ENCODE measurements at places on chromosomes 3 and 15.

DNA sequence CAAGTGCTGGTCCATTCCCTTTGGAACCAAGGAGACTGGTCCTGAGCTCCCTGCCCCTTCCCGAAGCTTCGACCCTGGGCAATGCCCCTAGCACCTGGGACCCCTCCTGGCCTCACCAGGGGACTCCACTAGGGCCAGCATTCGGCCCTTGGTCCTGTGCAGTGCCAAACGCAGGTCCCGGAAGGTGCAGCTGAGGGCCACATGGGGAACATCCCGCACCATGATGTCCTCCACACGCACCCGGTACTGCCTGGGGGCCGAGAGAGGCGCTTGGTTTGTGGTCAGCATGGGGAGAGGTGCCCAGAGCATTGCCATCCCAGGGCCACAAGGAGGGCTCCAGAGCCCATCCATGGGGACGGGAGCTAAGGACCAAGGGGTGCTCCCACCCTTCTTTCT, 7.9 kb downstream of the CLCN2 start:
- DNase-seq, result no peak

DNA sequence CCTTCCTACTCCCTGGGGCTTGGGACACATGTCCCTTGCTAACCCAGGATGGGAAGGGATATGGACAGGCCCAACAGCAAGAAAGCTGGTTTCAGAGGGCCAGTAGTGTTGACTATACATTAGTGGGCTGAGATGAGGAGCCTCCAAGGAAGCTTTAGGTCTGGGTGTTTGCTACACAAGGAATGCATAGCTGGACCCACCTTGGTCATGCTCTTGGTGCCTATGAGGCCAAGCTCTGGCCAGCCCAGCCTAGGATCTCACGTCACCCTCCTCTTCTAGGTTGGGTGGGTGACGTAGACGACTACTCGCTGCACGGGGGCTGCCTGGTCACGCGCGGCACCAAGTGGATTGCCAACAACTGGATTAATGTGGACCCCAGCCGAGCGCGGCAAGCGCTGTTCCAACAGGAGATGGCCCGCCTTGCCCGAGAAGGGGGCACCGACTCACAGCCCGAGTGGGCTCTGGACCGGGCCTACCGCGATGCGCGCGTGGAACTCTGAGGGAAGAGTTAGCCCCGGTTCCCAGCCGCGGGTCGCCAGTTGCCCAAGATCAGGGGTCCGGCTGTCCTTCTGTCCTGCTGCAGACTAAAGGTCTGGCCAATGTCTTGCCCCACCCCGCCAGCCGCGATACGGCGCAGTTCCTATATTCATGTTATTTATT, 653 bp upstream of the WDR6 start:
- DNase-seq, result no peak

- DNase-seq, result no peak
These were observed 52.1 kb downstream of the EDEM1 start for GRCh38 chr3:5239602-5240001.

- DNase-seq, result no peak
These were observed 223.8 kb upstream of the LYSMD4 start for GRCh38 chr15:99956820-99957641.

GRCh38 chr3:71956069-71956340, 171.1 kb upstream of the PROK2 start:
- no peak for DNase-seq

DNA sequence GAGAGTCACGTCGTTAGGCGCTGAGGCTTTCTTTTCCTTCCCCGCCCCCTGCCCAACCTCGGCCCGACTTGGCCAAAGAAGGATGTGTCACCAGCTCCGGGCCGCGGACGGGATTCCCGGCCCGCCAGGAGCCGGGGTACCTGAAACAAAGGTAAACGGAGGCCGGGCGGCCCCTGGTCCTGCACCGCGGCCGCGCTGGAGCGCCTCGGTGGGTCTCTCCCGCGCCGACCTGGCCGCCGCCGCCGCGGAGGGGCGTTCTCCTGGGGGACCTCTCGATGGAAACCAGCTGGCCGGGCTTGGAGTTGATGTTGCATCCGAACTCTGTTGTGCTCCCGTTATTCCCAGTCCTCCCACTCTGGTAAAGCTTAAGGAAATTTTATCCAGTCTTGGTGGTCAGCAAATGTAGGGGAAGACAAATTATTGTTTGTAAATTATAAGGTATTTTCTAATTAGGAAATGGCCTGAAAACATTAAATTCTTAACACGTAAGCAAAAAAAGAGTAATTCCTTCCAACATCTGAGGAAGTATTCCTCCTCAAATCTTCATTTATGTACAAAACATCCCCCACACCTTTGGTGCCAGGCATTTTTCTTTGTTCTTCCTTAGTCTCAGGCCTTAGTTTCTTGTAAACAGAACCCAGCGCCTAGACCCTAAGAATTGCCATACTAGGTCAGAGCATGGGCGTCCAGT, 888 bp downstream of the PPP2R3A start:
- no peak for DNase-seq

GRCh38 chr3:123283657-123284398, 82.1 kb downstream of the SEC22A start:
- DNase-seq, result no peak

GRCh38 chr3:185866995-185867394, 42.2 kb upstream of the IGF2BP2 start:
- no peak for DNase-seq

- no peak for DNase-seq
These were observed 210.3 kb upstream of the STT3B start for GRCh38 chr3:31322460-31322859.

- no peak for DNase-seq
These were observed 543.5 kb downstream of the GABRG3 start for GRCh38 chr15:27514526-27514925.

DNA sequence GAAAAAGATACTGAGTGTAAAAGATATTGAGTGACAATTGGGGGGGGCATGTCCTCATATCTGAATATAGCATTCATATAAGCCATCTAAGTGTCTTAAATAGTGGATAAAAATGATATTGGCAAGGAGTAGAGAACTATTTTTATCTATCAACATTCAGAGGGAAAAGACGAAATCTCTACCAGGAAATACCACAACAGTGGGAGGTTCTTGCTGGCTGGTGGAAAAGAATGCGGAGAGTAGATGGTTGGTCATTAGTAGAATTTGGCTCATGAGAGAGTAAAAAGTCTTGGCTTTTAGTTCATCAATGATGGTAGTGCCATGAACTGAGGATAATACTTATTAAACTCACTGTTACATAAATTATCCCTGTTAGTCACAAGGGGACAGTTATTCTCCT, 4.8 kb upstream of the TCF12 start:
- DNase-seq, result no peak

DNA sequence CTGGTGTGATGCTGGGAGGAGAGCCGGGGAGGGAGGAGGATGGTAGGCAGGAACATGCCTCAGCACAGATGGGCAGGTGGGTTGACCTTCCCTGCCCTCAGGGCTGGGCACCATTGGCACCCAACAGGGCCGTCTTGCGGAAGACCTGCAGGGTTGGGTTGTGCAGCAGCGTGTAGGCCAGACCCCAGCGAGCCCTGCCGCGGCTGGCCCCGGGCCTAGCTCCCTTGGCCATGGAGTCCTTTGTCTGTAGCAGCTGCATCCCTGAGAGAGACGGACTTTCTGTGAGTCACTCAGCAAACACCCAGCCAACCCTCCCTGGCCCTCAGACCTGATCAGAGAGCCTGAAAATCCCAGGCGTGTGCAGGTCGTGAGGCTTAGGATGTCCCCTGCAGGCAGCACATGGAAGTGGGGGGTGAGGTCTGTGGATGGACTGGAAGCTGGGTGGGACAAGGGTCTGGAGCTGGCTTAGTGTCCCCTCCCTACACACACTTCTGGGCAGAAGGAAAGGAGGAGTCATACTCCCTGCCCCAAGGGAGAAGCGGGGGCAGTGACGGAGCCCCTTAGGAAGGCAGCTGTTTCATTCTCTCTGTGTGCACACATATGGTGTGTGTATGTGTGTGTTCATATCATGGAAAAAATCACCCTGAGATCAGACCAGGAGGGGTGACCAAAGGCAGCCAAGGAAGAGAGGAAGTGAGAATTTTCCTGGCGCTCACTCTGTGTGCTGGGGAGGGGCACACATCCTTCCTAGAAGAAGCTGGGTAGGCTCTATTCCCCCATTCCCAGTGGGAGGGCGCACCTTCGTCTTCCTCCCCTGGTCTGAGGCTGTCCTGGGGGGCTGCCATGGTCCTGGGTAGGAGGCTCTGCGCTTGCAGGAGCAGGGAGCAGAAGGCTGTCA, 6.7 kb downstream of the ISLR start:
- no peak for DNase-seq

DNA sequence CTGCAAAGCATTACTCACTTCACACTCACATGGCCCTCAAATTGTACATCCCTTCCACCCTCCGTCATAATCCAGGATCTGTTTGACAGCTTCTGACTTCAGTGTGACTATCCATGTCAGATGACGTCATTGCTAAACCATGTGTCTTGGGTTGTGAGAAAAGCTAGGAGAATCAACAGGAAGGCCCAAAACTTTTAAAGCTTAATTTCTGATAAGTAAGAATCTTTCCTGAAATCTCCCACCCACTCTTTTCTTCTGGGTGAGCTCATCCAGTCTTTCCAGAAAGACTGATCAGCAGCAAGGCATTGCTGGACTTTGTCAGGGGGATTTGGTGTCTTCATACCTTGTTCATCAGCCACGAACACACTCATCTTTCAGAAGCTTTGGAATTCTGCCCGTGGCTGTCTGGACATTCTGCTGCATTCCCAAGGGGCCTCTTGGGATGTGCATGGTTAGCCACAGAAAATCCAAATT, 11.5 kb upstream of the LMCD1 start:
- DNase-seq, result no peak

DNA sequence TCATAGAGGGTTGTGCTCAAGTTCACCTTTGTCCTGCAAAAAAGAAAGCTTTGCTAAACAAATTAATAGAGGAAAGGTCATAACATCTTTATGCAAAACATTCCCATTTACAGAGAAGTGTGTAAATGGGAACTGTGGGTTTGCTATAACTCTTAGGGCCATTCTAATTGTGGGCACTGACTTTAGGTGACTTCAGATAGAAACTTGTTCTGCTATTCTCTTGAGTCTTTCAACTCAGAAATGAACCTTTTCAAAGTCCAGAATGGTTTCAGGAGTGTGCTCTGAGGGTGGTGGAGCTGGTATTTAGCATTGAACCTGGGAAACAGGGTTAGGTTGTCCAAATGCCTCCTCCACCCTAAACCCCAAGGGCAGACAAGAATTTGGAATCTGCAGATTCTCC, 34.0 kb downstream of the SPTSSB start:
- no peak for DNase-seq

GRCh38 chr3:48548729-48549705, 7.6 kb downstream of the PFKFB4 start:
- peak; percentile 78 for DNase-seq

GRCh38 chr15:71114887-71115566, at the start of gene THSD4:
THSD4 (plus strand) TSS chr15:71115471.
- peak; percentile 37 for DNase-seq

DNA sequence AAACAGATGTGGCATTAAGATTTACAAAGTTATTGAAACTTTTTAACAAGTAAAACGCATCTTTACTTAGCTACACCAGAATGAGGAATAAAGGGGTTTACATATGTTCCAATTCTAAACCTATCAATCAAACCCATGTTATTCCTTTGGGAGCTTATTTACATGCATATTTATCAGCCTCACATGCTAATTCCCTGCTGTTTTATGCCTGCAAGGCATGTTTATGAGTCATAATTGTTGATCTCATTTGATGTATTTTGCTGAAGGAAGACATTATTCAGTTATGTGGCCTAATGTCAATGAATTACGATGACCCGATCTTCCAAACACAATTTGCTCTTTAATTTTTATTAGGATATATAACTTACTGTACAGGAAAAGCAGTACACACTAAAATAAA, 272.9 kb downstream of the TBC1D5 start:
- DNase-seq, result no peak

DNA sequence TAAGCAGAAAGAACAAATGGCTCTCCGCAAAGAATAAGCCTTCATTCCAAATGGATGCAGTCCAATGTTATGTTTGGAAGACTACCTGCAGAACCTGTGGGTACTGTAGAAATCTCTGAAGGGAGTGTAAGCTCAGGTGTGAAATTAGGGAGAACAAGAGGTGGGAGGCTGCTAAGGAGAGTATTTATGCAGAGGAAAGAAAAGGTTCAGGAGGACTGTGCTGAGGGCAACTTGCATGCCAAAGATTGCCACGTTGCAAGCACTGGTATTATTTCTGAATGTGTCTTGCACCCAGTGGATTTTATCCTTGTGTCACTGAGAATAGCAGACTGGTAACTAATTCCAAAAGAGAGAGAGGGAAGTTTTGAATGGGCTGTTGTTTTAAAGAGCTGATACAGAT, 144.1 kb downstream of the ITPR1 start:
- DNase-seq, result no peak

DNA sequence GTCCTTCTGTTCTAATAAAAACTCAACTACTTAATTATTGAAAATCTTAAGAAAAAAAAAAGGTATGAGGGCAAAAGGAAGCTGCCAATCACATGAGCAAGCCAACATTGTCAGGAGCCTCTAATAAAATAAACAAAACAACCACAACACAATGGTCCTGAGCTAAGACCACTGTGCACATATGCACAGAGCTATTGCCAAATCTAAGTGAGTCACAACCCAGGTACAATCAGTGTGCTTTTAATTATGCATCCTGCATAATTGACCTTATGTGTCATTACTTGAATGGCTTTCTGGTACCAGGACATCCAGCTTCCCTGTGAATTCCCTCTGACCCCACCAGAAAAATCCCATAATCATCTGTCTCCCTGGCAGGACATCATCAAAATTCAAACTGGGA, 639.8 kb downstream of the MAGI1 start:
- DNase-seq, result no peak

- no peak for DNase-seq
These were observed 123.9 kb upstream of the AGBL1 start for GRCh38 chr15:85955501-85956391.

GRCh38 chr3:51445544-51446280, 54.1 kb downstream of the DCAF1 start:
- no peak for DNase-seq

- DNase-seq, result no peak
These were observed 1.4 kb upstream of the SACM1L start for GRCh38 chr3:45687828-45688193.

GRCh38 chr3:192899540-192899982, 18.1 kb downstream of the MB21D2 start:
- DNase-seq, result no peak

GRCh38 chr3:189576486-189576885, 54.7 kb upstream of the TP63 start:
- no peak for DNase-seq

- DNase-seq, result no peak
These were observed 598.9 kb upstream of the GRM7 start for GRCh38 chr3:6262010-6262409.

DNA sequence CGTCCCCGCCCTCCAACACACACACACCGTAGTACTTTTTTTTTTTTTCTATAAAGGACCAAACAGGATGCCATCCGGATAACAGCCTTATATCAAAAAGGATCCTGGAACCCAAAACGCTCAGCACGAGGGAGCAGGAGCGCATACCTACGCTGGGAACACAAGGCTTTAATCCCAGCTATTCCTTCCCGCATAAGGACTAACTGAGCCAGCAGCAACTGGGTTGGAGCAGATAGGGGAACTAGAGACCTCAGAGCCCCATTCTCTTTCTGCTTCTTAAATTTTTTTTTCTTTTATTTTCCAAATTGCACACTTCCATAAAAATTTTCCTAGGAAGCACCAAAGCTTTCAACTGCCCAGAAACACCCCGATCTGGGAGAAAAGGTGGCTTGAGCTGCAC, 1.3 kb downstream of the TRANK1 start:
- no peak for DNase-seq

GRCh38 chr3:8298021-8298954, 203.3 kb upstream of the LMCD1 start:
- no peak for DNase-seq
